HFFc6 (cell line): ENCODE measurements at places on chromosomes 13 and 19. TPM values are rescaled to one million over a fixed set of nuclear protein-coding genes. Genes with fewer than 3 reads are reported as not detected.
A peak's percentile ranks its signal among the peaks of the same experiment; 100 is the strongest.

DNA sequence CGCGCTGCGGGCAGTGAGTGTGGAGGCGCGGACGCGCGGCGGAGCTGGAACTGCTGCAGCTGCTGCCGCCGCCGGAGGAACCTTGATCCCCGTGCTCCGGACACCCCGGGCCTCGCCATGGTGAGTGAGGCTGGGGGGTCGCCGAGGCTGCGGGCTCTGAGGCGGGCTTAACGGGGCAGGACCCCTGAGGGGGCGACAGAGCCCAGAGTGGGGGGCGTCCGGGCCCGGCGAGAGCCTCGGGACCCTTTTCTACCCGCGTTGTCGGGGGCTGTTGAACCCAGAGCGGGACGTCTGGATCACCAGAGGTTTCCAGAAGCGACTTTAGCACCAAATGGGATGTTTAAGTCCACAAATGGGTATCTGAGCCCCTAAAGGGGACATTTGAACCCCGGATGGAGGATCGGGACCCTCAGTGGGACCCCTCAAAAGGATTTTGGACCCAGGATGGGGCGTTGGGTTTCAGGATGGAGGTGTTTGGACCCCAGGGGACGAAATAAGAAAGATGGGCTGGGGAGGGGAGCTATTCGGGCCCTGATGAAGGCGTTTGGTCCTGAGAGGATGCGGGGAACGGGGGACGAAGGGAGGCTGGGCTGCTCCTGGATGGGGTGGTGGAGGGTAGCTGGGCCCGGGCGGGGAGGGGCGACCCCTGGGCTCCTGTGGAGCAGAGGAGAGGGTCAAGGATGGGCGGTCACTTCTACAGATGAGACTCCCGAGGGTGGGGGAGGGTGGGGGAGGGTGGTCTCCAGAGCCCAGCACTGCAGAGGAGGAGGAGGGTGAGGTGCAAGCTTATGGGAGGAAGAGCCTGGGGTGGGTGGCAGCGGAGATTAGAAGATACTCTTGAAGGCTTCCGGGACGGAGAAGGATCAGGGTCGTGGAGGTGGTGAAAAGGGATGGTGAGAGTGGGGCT is at the start of gene CALM3:
CALM3 (plus strand) TSS at position 13 of the 907 bp plus-strand sequence; CDS start at position 118, 105 bp downstream.
- no peak for DNase-seq

DNA sequence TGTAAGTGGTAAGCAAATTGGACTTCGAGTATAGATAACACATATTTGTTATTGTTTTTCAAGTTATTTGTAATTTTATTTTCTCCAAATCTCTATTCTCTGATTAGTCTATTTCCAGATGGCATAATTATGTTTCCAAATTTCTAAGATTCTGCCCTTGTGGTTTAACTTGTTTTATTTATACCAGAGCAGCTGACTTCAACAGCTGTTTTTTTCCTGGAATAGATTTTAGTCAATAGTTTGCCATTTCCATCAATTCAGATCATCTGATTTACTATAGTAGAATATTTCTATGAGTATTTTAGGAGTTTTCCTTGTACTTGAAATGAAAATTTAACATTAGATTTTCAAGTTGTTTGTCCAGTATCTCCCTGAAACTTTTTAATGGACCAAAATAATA is 848.7 kb upstream of the MIR17HG start:
- DNase-seq: no peak

- DNase-seq: no peak
Observed at GRCh38 chr13:33184112-33184490, 101.5 kb downstream of the STARD13 start.

DNA sequence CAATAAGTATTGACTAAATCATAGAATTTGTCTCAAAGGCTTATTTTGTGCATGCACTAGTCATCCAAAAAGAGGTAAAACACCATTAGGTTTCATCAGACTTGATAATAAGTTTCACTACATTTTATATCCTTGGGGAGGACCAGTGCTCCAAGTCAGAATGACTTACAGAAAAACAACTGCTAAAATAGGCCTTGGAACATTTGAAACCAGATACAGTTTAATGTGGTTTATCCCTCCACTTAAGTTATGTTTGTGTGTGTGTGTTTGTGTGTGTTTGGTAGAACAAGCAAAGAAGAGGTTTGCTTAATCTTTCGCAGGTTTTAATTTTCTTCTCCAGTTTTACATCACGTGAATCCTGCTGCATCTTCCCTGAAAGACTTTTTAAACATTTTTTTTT is 570.9 kb downstream of the PCDH9 start:
- DNase-seq: no peak

The GRIN3B gene
- total RNA-seq: 0.43 to 0.49 TPM (median 0.45 TPM) in 3 replicates

GRCh38 chr19:10805065-10805757 is 30.8 kb downstream of the TMED1 start:
- no peak for DNase-seq

The PSG11 gene
- 0.40 to 0.55 TPM (median 0.53 TPM) in 3 replicates for total RNA-seq

The ZSCAN22 gene
- 2.8 to 3.7 TPM (median 2.9 TPM) in 3 replicates for total RNA-seq

DNA sequence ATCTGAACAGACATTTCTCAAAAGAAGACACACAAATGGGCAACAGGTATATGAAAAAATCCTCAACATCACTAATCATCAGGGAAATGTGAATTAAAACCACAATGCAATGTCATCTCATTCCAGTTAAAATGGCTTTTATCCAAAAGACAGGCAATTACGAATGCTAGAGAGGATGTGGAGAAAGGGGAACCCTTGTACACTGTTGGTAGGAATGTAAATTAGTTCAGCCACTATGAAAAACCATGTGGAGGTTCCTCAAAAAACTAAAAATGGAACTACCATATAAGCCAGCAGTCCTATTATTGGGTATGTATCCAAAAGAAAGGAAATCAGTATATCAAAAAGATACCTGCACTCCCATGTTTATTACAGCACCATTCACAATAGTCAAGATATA is 24.7 kb upstream of the ZC3H13 start:
- no peak for DNase-seq

The C19orf85 gene
- not detected in 3 replicates for total RNA-seq

DNA sequence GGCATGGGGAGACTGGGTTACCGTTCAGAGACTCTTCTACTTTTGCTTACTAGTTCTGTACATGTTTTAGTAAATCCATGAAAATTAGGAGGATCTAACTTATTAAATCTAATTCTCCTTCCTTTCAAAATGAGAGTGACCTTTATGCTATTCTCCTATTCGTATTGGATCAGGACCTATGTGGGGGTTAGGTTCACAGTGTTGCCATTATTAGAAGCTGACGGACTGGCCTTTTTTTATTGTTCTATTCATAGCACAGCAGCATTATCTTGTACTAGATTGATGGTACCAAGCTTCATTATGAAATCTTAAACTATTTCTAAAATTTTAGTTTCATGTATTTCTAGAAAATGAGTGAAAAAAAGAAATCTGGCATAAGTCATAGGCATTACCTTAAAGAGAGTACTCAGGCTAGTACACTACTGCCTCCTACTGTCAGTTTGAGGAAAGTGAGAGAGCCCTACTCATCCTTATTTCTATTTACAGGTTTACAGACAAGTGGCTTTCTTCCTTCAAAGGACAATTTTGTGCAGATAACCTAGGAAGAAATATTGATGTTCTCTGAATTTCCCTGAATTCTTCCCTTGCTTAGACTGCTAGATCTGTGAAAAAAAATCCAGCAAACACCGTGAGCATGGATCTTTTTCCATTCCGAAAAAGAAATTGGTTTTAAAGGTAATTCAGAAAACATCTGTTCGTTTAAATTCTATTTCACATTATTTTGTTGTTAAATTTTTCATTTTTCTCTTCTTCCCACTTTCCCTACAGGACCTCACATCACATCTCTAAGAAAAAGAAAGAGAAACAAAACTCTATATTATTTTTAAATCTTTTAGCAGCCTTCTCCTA is 485.5 kb downstream of the DIAPH3 start:
- peak; percentile 71 for DNase-seq

- no peak for DNase-seq
Observed at GRCh38 chr19:16944626-16945363, 56.0 kb downstream of the F2RL3 start.

- DNase-seq: no peak
Observed at GRCh38 chr19:40216013-40216776, 2.0 kb downstream of the TTC9B start.

GRCh38 chr19:33388231-33388724 is 14.8 kb downstream of the CEBPG start:
- DNase-seq: no peak

GRCh38 chr19:36113894-36114720 is 568 bp downstream of the POLR2I start:
- DNase-seq: peak; percentile 10

DNA sequence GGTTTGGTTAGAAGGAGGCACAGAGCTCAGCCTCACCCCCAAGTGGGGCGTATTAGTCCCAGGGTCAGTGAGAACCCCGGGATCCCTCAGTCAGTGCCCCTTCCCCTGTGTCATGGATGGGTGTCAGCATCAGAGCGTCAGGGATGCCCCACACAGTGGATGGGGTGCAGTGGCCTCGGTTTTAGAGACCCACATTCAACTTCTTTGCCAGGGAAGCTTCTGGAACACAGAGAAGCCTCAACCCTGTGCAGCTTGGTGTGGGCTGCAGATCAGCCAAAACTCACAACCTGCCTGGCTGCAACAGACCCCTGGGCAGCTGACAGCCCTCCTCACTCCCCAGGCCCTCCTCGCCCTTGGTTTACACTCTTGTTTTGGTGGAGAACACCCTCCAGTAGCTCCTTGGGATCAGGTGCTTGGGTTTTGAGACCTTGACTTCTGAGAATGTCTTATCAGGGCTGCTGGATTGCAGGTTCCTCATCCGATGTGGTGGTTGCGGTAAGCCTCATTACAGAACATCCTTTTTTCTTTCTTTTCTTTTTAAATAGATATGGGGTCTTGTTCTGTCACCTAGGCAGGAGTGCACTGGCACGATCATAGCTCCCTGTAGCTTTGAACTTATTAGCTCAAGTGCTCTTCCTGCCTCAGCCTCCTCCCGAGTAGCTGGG is 11.0 kb downstream of the ZNF333 start:
- no peak for DNase-seq

The PSG1 gene
- total RNA-seq: 4.9 to 9.6 TPM (median 6.8 TPM) in 3 replicates

DNA sequence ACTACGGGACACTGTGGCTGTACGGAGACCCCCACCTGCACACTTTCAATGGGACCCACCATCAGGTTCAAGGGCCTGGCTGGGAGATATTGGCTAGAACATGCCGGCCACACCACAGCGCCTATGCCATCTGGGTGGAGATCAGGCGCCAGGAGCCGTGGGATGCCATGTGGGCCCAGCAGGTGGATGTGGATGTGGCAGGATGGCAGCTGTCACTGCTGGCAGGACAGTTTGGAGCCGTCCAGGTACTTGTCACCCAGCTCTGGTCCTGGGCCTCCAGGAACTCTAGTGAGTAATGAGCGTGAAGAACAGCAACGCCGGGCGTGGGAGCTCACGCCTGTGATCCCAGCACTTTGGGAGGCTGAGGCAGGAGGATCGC is 15.7 kb upstream of the FXYD3 start:
- no peak for DNase-seq

GRCh38 chr13:24502533-24503378 is 9.8 kb downstream of the PARP4 start:
- peak; percentile 53 for DNase-seq

The CEBPA gene
- 0.17 and 0.23 TPM in 2 replicates for total RNA-seq

DNA sequence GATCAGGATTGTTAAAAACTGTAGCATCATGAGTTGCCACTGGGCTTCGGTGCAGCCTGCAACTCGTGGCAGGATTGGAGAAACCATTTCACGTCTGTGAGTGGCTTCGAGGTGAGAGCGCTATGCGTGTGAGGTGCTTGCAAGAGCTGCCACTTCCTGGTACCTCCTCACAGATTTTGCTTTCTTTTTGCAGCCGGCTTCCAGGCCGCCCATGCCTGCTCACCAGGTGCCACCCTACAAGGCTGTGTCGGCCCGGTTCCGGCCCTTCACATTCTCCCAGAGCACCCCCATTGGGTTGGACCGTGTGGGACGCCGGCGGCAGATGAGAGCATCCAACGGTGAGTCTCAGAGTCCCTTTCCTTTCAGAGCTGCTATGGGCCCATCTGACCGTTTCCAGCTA is 57.9 kb upstream of the C1QTNF9 start:
- no peak for DNase-seq

- DNase-seq: no peak
Observed at GRCh38 chr19:41327576-41328156, 17.7 kb downstream of the CCDC97 start.

GRCh38 chr13:77699059-77699680 is 1.7 kb downstream of the SLAIN1 start:
- no peak for DNase-seq

GRCh38 chr19:18344582-18344950 is 4.2 kb downstream of the PGPEP1 start:
- no peak for DNase-seq

DNA sequence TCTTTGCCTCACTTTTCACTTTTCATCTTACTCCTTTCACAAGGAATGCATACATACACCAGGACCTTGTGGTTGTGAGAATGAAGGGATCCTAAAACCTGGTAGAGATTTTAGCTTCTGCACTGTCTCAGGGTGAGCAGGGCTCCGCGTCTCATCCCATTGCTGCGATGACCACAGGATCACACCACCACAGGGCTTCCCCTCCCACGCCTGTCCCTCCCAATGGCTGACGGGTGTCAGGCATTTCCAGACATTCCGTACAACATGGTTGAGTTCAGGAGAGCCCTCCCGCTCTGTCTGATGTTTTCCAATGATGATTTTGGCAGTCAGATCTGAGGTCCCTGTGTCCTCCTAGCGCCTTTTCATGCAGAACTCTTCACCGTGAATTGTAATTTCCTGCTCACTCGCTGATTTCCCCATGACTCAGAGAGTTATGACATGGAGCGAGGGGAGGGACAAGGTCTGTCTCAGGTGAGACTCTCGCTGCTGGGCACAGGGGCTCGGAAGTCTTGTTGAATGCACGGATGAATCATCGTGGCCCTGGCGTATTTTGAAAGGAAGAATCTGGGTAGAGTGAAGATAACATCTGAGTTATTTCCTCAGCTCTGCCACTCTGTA is 102.8 kb downstream of the TEX29 start:
- DNase-seq: no peak

The CYP2S1 gene
- total RNA-seq: 0.65 to 1.8 TPM (median 0.88 TPM) in 3 replicates

The C1QTNF9B gene
- not detected in 2 replicates for total RNA-seq

DNA sequence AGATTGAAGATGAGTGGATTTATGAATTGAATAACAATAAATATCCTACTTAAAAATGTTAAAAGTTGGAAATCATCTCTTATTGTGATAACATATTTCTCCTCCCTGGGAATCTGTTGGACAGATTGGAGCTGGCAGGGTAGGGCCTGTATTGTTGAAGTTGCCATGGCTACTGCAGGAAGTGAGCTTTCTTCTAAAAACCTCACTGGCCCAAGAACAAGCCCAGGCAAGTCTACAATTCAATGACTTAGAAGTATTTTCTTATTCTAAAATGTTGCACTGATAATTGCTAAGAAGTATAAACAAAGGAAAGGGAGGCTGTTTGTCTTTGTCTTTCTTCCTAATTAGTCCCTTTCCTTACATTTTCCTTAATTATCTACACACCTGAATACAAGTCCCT is 112.1 kb downstream of the DLEU7 start:
- peak; percentile 57 for DNase-seq
